HT1080 (cell line): ENCODE measurements at places on chromosomes 11 and 22.
A peak's percentile ranks its signal among the peaks of the same experiment; 100 is the strongest.

- no peak for DNase-seq
Measured at GRCh38 chr11:126113963-126114362, 51.3 kb upstream of the CDON start.

- DNase-seq: no peak
Measured at GRCh38 chr11:106306942-106307341, 229.5 kb downstream of the AASDHPPT start.

- no peak for DNase-seq
Measured at GRCh38 chr11:83006877-83007330, 64.8 kb downstream of the RAB30 start.

- DNase-seq: peak; percentile 86
Measured at GRCh38 chr11:85822814-85823213, 11.9 kb upstream of the SYTL2 start.

GRCh38 chr22:31602259-31602952 lies 59.6 kb downstream of the PISD start:
- peak; percentile 92 for DNase-seq

DNA sequence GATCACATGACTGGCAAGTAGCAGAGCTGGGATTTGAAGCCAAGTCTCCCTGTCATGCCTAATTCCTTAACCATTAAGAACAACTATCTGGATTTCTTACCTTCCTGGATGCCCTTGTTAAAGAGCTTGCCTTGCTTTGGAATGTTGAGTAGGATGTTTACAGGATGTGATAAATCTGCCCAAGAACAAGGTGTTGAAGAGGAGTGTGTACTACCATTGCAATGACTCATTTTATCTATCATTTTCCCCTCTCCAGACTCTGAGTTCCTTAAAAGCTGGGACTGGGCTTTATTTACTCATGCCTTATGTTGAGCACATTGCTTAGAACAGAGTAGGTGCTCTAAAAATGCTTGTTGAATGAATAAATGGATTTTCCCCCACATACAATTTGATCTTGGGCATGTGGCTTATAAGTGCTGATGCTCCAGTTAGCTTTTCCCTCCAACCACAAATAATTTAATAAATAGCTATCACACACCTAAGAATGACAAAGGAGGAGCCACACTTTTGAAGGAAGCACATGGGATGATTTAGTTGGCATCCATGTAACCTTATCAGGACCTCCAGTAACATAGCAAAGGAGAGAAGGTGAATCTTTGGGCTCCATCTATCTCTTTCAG lies 268.6 kb upstream of the SESN3 start:
- DNase-seq: peak; percentile 76

GRCh38 chr11:131888230-131888855 lies 517.9 kb downstream of the NTM start:
- DNase-seq: peak; percentile 94

DNA sequence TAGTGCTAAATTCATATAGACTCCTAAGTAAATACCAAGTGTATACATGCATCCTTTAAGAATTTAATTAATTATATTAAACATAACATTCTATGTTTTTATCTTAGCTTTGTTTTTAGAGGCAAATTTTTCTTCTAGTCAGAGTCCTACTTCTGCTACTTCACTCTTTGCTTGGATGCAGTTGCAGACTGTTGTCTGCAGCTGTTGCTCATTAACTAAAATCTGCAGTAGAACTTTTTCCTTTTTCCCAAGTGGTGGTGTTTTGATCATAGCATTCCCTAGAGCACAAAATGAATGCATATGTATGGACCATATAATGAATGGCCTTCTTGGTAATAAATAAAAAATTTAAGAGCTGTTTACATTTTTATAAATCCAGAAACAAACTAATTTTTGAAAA lies 198.3 kb downstream of the CASP12 start:
- no peak for DNase-seq

GRCh38 chr11:43916621-43917020 lies 25.8 kb upstream of the C11orf96 start:
- no peak for DNase-seq

DNA sequence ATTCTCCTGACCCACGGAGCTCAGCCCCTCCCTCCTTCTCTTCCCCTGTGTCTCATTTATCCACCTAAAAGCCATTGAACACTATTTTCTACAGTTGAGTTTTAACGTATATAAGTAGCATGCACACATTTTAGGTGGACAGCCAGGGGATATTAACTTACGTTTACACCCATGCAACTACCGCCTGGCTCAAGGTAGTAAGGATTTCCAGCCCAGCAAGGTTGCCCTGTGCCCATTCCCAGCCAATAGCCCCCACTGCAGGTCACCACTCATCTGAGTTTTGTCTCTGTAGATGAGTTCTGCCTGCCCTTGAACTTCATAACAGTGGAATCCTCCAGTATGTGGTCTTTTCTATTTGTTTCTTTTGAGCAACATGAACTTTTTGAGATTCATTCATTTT lies 65.4 kb downstream of the SMIM38 start:
- no peak for DNase-seq

DNA sequence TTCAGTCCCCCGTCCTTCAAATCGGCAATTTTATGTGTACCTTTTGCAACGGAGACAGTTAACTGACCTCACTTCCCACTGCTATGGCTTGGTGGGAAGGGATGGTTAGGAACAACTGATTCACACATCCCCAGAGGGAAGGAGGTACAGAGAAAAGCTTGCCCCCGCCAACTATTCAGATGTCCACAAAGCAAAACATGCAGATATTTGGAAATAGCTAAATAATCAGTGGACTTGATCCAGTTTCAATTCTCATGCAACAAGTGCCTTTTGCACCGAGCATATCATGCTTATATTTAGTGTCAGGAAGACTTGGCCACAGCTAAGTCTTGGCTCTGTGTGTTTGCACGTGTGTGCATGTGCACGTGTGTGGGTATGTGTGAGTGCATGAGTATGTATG lies 144.6 kb downstream of the SNX19 start:
- no peak for DNase-seq

GRCh38 chr11:109043315-109043714 lies 378.4 kb downstream of the DDX10 start:
- DNase-seq: no peak

DNA sequence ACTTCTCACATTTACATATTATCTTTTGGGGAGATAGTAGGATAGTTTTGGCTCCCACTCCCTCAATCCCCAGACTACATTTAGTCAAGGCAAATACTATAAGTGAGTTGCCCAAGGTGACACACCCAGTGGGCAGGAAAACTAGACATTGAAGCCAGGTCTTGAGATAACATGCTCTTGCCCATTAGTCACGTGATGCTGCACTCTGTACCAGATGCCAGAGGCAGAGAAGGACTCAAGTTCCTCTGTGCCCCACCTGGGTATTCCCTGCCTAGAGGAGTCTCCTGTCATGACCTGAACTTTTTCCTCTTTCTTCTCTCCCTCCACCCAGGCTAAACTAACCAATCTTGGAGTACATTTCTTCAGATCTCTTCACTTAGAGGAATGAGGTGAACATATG lies 484.9 kb downstream of the BUD13 start:
- DNase-seq: no peak

GRCh38 chr22:44915441-44915840 lies 94.4 kb downstream of the PHF21B start:
- DNase-seq: no peak

- DNase-seq: no peak
Measured at GRCh38 chr22:47460861-47461260, 698.4 kb downstream of the TBC1D22A start.

- no peak for DNase-seq
Measured at GRCh38 chr11:34049028-34049427, 2.5 kb upstream of the CAPRIN1 start.

GRCh38 chr11:75773595-75774353 lies 5.2 kb downstream of the DGAT2 start:
- DNase-seq: no peak

- DNase-seq: no peak
Measured at GRCh38 chr11:44399968-44400367, 90.0 kb upstream of the ALX4 start.

- DNase-seq: no peak
Measured at GRCh38 chr22:31577711-31578110, 81.4 kb downstream of the SFI1 start.

DNA sequence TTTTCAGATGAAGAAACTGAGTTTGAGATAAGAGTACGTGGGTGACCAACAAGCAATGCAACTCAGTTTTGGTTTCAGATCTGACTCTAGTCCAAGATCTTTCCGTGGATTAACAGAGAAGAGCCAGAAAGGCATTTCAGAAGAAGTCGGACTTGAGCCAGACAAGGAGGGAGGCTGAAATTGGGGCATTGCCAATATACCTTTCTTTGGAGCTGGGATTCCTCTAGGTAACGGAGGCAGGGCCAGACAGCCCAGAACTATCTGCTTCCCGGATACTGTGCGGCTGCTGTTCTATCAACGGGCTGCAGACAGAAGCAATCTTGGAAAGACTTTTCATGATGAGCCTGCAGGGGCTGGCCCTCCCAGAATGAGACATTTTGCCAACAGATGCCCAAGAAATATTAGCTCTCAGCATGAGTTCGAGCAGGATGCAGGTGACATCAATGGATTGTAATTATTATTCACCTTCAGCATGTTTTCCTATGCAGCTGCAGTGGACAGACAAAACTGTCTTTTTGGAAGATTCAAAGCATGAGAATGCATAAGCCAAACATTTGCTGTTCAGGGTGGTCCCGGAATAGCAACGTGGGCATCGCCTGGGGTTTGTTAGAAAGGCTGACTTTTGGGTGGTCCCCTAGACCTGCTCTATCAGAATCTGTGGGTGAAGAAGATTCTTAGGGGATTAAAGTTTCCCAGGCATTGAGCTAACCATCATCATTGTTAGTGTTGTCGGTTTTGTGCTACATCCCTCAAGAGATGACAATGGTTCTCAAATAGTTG lies 95.7 kb downstream of the SCN3B start:
- DNase-seq: no peak

- no peak for DNase-seq
Measured at GRCh38 chr22:36870250-36870649, 9.4 kb downstream of the NCF4 start.

DNA sequence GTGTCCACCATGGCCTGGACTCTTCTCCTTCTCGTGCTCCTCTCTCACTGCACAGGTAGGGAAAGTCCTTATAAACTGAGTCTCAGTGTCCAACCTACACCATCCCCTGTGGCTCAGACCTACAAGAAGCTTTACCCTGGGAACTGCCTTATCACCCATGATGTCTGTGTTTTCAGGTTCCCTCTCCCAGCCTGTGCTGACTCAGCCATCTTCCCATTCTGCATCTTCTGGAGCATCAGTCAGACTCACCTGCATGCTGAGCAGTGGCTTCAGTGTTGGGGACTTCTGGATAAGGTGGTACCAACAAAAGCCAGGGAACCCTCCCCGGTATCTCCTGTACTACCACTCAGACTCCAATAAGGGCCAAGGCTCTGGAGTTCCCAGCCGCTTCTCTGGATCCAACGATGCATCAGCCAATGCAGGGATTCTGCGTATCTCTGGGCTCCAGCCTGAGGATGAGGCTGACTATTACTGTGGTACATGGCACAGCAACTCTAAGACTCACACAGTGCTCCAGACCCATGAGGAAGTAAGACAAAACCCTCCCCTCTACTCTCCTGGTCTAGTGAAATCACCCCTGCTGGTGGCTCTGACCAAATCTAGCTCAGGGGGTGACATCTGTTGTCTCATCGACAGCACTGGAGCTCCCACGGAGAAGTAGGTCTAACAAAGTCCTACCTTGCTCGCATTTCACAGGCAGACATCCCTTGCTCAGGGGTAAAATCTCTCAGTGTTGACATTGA lies 74.3 kb downstream of the VPREB1 start:
- DNase-seq: no peak

GRCh38 chr11:17188675-17189074 lies 19.1 kb downstream of the PIK3C2A start:
- no peak for DNase-seq

DNA sequence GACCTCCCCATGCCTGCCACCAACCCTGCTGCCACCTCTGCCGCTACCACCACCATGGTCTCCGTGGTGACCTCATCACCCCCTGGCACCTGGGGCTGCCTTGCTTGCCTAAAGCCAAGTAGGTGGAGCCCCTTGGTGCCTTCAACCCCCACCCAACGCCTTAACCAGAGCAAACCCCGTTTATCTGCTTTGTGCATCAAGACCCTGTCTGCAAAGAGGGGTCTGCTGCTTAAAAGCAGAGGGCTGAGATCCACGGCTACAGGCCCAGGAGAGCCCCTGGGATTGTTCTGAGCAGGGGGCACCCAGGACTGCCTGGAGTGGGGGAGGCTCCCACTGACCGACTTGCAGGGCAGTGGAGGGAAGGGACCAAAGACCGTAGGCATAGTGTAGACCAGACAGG lies 4.9 kb upstream of the PPIL2 start:
- no peak for DNase-seq

DNA sequence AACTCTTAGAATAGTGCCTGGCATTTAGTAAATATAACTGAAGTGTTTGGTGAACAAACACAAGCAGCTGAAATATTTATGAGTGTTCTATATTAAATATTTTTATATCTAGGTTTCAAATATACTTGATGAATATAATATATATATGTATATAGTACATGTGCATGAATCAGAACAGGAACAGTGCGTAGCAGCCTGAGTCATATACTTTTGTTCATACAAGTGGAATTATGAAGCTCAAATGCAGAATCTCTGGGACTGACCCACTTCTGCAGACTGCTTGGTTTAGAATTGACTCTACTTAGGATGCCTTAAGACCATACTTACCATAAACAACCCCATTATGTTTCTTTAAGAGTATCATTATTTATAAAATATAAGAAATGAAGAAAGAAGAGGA lies 997.8 kb upstream of the RAG2 start:
- DNase-seq: no peak

DNA sequence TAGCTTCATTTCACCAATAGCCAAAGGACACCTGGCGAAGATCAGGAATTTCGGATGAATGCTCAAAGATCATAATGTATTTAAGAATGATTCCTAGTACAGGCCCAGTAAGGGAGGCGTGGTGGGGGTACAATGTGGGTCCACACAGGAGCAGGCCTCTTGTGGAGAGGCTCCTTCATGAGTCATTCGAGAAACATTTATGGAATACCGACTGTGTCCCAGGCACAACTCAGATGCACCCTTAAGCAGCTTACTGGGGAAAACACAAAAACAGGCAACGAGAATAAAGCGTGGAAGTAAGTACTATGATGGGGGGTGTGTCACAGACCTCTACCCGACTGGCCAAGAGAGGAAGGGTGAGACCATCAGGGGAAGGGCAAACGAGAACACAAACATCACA lies 44.5 kb downstream of the SMCO4 start:
- peak; percentile 70 for DNase-seq

GRCh38 chr11:109329716-109330115 lies 92.3 kb upstream of the C11orf87 start:
- DNase-seq: no peak

DNA sequence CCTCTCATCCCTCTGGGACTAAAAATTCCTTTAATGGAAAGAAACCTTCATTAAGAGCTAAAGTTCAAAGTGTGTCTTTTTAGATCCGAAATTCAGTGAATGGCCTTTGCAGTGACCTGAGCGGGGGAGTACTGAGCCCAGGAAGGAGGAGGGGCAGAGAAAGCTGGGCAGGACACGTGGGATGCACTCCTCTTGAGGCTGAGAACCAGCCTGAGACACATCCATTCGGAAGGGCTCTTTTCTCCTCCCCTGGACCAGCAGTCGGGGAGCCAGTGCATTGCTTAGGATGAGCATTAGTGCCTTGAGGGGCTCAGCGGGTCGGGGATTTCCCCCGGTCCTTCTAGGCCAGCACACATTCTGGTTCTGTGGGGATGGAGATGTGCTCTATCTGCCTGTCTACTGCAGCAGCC lies 258.9 kb upstream of the B3GAT1 start:
- no peak for DNase-seq
